ENCODE measurements at places on chromosomes 16 and 17. TPM values are rescaled to one million over a fixed set of nuclear protein-coding genes. Genes with fewer than 3 reads are reported as not detected.

- H3K36me3 ChIP-seq: no peaks in the 10 kb centered on the region
- H3K27me3 ChIP-seq: no peaks in the 10 kb centered on the region
- no peak overlapping the region for H3K4me3 ChIP-seq
- no peaks in the 10 kb centered on the region for H3K4me1 ChIP-seq
- no peak overlapping the region for H3K27ac ChIP-seq
Observed at GRCh38 chr16:73396556-73396955, 348.6 kb upstream of the ZFHX3 start.

- no peaks in the 10 kb centered on the region for H3K27me3 ChIP-seq
- peaks cover 26% of the 10 kb centered on the region for H3K4me1 ChIP-seq
Observed at GRCh38 chr17:19370493-19370960, 7.8 kb upstream of the MAPK7 start.

The ZSCAN32 gene
- polyA plus RNA-seq: 9.8 TPM

GRCh38 chr17:29549177-29549923 is 17.5 kb downstream of the ABHD15 start:
- DNase-seq: no peak
- no peaks in the 10 kb centered on the region for H3K36me3 ChIP-seq
- H3K4me1 ChIP-seq: peaks cover 9% of the 10 kb centered on the region
- no peak overlapping the region for H3K4me3 ChIP-seq
- no peak overlapping the region for H3K27ac ChIP-seq
- no peaks in the 10 kb centered on the region for H3K27me3 ChIP-seq

DNA sequence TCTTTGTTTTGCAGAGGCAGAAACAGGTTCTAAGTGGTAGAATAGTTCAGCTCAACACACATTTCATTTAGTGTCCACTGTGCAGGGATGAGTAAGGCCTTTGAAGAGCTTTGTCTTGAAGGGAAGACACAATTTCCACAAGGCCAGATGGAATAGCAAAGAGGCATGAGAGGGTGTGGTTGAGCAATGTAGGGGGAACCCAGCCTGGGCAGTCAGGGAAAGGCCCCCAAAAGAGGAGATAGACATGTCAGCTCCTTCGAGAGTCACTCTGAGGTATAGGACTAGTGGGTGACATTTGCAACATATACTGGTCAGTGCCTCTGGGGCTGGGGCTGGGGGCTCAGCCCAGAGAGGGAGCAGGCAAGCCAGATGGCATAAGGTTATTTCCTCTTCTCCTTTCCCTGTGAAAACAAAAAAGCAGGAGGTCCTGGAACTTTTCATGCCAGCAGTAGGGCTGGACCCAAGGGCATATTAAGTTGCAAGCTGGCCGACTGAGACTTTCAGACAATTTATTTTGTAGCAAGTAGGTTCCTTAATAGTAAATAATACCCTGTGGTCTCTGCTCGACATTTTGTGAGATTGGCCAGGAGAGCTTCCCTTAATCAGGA is 7.1 kb downstream of the ALKBH5 start:
- no peaks in the 10 kb centered on the region for H3K4me1 ChIP-seq
- peak overlapping the region; percentile 16 for H3K4me3 ChIP-seq
- H3K27me3 ChIP-seq: no peaks in the 10 kb centered on the region
- no peak for DNase-seq
- no peak overlapping the region for H3K27ac ChIP-seq

- no peaks in the 10 kb centered on the region for H3K4me1 ChIP-seq
- H3K36me3 ChIP-seq: peaks cover 39% of the 10 kb centered on the region
- no peak for DNase-seq
- no peak within 1 kb of the TSS for H3K4me3 ChIP-seq
Observed at GRCh38 chr16:67884684-67885083, at the start of gene NRN1L. NRN1L (plus strand) TSS chr16:67884885; CDS start chr16:67884904, 19 bp downstream.

DNA sequence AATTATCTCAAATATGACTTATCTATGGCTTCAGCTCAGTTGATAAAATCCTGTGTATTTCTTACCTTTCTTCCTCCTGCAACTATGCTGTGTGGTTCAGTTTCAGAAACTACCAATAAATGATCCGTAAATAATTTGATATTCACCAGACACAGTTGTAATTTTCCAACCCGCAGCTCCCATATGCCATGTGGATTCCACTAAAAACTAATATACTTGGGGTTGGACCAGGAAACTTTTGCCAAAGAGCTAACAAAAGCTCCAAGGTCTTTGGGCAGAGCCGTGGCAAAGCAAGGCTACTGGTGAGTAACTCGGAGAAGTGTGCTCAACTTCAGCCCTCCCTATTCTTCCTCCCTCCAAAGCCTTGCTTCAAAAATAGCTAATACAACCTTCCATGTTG is 2.3 kb upstream of the CHST6 start:
- H3K27me3 ChIP-seq: no peaks in the 10 kb centered on the region
- DNase-seq: no peak
- H3K27ac ChIP-seq: no peak overlapping the region
- H3K36me3 ChIP-seq: no peaks in the 10 kb centered on the region
- no peak overlapping the region for H3K4me3 ChIP-seq

GRCh38 chr17:45849536-45849990 is 4.9 kb downstream of the SPPL2C start:
- H3K27ac ChIP-seq: no peak overlapping the region
- no peaks in the 10 kb centered on the region for H3K36me3 ChIP-seq
- DNase-seq: no peak
- H3K4me1 ChIP-seq: no peaks in the 10 kb centered on the region
- H3K27me3 ChIP-seq: no peaks in the 10 kb centered on the region
- H3K4me3 ChIP-seq: no peak overlapping the region

The ETV4 gene
- polyA plus RNA-seq: 1.9 TPM

The ADAD2 gene
- 0.51 TPM for polyA plus RNA-seq

GRCh38 chr16:82628088-82628423 is 1.3 kb downstream of the CDH13 start:
- DNase-seq: no peak
- no peak overlapping the region for H3K27ac ChIP-seq
- H3K27me3 ChIP-seq: peaks cover 11% of the 10 kb centered on the region
- H3K4me3 ChIP-seq: no peak overlapping the region

DNA sequence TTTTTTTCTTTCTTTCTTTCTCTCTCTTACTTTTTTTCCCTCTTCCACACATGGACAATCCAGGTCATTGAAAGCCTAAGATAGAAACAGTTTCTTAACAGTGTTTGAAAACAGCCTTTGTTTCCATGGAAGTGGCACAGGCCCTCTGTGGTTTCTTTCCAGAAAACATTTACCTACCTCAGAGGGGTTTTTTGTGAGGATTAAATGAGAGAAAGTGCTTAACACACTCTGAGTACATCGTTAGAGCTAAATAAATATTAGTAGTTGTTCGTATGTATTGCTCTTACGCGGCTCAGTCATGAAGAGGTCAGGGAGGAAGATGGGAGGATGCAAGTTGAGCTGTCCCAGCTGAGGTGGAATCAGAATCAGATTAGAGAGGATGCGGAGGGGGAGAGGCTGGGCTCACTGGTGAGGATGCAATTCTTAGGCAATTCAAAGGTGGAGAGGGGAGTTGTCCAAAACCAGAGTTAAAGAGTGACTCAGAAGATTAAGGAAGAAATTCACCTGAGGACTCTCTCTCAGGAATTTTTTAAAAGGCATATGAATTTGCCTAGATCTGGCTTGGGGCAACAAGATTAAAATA is 345.4 kb downstream of the PMP22 start:
- no peaks in the 10 kb centered on the region for H3K36me3 ChIP-seq
- H3K4me3 ChIP-seq: no peak overlapping the region
- no peaks in the 10 kb centered on the region for H3K4me1 ChIP-seq
- DNase-seq: no peak
- H3K27ac ChIP-seq: no peak overlapping the region
- H3K27me3 ChIP-seq: no peaks in the 10 kb centered on the region

The PKMYT1 gene
- 92.1 TPM for polyA plus RNA-seq

- H3K36me3 ChIP-seq: no peaks in the 10 kb centered on the region
- no peaks in the 10 kb centered on the region for H3K27me3 ChIP-seq
- H3K27ac ChIP-seq: no peak overlapping the region
- H3K4me3 ChIP-seq: no peak overlapping the region
Observed at GRCh38 chr17:16915752-16916556, 56.0 kb downstream of the TNFRSF13B start.

GRCh38 chr17:69900829-69901228 is 174.2 kb upstream of the KCNJ16 start:
- H3K4me1 ChIP-seq: no peaks in the 10 kb centered on the region
- H3K27me3 ChIP-seq: no peaks in the 10 kb centered on the region
- no peak overlapping the region for H3K27ac ChIP-seq
- no peaks in the 10 kb centered on the region for H3K36me3 ChIP-seq
- no peak overlapping the region for H3K4me3 ChIP-seq

DNA sequence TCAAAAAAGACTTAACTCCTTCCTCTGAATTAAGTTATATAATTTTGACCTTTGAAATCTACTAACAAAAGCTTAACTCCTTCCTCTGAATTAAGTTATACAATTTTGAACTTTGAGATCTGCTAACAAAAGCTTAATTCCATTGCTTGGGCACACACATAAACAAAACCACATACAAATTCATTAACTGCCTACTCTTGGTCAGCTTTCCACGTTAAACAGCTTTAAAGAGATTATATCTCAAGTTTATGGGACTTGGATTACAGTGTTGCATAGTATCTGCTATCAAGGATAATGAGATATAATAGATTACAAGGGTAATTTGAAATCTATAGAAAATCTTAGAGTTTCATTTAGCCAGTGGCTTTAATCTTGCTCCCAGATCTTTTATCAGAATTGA is 23.5 kb downstream of the COX10 start:
- no peak overlapping the region for H3K27ac ChIP-seq
- no peak for DNase-seq
- no peaks in the 10 kb centered on the region for H3K27me3 ChIP-seq
- no peaks in the 10 kb centered on the region for H3K4me1 ChIP-seq
- no peak overlapping the region for H3K4me3 ChIP-seq

DNA sequence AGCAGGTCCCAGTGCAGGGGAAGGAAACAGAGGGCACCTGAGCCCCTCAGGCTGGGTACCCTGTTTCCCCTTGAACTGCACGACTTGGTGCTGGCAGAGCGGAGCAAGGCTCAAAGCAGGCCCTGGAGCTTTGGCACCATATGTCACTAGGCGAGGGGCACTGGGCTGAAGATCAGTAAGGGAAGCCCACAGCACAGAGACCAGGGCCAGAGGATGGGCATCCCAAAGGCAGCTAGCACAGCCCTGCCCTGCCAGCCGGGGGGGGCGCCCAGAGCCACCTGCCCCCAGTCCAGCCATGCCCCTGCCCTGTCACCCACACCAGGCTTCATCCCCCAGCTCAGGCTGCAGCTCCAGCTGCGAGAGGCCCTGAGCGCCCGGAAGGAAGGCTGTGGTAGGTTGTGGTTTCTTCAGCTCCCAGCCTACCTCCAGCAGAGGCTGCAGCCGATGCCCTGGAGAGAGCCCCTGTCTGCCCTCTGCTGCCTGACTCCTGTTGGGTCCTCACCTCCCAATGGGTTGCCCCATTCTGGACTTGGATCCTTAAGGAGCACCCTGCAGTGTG is 10.9 kb downstream of the NHERF1 start:
- H3K27me3 ChIP-seq: no peaks in the 10 kb centered on the region
- H3K36me3 ChIP-seq: no peaks in the 10 kb centered on the region
- no peak overlapping the region for H3K4me3 ChIP-seq
- no peak for DNase-seq
- H3K27ac ChIP-seq: peak overlapping the region; percentile 1

GRCh38 chr17:79066963-79067362 is 7.7 kb upstream of the ENGASE start:
- no peak for DNase-seq
- no peaks in the 10 kb centered on the region for H3K36me3 ChIP-seq
- no peaks in the 10 kb centered on the region for H3K27me3 ChIP-seq

The ARL5C gene
- not detected for polyA plus RNA-seq

DNA sequence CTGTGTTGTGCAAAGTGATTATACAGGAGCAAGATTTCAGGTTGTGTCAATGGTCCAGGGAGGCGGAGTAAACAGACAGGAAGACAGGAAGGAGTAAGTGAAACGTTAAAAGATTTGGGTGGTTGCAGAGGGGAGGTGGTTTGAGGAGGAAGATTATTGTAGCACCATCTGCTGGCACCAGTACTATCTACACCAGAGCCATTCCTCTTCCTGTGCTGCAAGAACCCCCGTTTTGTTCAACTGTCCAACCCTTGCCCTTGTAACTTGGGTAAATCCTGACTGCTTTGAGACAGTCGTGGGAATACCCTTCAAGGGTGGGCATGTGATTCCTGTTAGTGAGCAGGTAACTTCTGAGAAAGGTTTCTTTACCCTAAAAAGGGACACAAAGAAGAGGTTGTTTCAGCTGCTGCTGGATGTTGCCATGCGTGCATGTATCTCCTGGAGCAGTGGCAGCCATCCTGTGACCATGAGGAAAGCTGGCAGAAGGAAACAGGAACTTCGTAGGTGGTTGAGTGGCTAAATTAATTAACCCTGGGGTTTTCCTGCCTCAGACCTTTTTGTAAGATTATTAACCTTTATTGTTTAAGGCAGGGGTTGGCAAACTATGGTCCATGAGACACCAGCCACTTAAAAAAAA is 124.1 kb downstream of the PRKCA start:
- no peak overlapping the region for H3K27ac ChIP-seq
- H3K4me3 ChIP-seq: no peak overlapping the region
- H3K27me3 ChIP-seq: no peaks in the 10 kb centered on the region

GRCh38 chr16:381789-382717 is at the start of gene PGAP6:
PGAP6 (minus strand) TSS chr16:381978; CDS start chr16:381821, 157 bp downstream.
- H3K36me3 ChIP-seq: no peaks in the 10 kb centered on the region
- H3K4me1 ChIP-seq: peaks cover 14% of the 10 kb centered on the region
- no peaks in the 10 kb centered on the region for H3K27me3 ChIP-seq

The GP2 gene
- polyA plus RNA-seq: not detected

The KRT25 gene
- not detected for polyA plus RNA-seq

DNA sequence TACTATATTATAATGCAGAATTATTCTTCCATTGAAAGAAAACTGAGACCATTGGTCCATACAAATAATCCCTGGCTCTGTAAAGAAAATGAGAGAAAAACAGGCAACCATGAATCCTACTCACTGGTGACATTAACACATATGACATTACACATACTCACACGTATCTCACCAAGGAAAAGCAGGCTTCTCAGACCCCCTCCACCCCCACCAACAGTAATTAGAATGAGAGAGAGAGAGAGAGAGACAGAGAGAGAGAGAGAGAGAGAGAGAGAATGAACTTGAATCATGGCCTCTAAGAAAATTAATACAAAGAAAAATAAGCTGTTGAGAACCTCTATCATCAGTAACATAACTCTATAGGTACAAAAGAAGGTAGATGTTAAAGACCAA is 132.0 kb downstream of the SNX11 start:
- no peak for DNase-seq
- no peak overlapping the region for H3K27ac ChIP-seq
- no peaks in the 10 kb centered on the region for H3K27me3 ChIP-seq
- H3K36me3 ChIP-seq: no peaks in the 10 kb centered on the region

- no peaks in the 10 kb centered on the region for H3K27me3 ChIP-seq
- H3K4me3 ChIP-seq: no peak overlapping the region
- H3K4me1 ChIP-seq: no peaks in the 10 kb centered on the region
- no peak for DNase-seq
- H3K27ac ChIP-seq: no peak overlapping the region
Observed at GRCh38 chr17:73802314-73802713, 158.1 kb upstream of the SDK2 start.

Data from GM12878 (cell line).